CD4-positive, alpha-beta memory T cell (primary cell): ENCODE measurements at places on chromosomes 4 and X. TPM values are rescaled to one million over a fixed set of nuclear protein-coding genes. Genes with fewer than 3 reads are reported as not detected.

DNA sequence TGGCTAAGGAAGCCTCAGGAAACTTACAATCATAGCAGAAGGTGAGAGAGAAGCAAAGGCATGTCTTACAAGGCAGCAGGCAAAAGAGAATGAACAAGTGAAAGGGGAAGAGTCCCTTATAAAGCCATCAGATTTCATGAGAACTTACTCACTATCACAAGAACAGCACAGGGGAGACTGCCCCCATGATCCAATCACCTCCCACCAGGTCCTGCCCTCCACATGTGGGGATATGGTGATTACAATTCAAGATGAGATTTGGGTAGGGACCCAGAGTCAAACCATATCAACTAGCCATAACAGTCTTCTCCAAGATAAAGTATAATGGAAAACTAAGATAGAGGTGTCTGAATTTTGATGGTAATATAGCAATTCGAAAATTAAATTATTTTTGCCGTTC lies 534.3 kb downstream of the ADGRL3 start:
- no peaks in the 10 kb centered on the region for H3K36me3 ChIP-seq
- no peaks in the 10 kb centered on the region for H3K27me3 ChIP-seq
- H3K27ac ChIP-seq, result no peak overlapping the region
- no peaks in the 10 kb centered on the region for H3K4me1 ChIP-seq

SPATA4 gene
- not detected for polyA plus RNA-seq

DNA sequence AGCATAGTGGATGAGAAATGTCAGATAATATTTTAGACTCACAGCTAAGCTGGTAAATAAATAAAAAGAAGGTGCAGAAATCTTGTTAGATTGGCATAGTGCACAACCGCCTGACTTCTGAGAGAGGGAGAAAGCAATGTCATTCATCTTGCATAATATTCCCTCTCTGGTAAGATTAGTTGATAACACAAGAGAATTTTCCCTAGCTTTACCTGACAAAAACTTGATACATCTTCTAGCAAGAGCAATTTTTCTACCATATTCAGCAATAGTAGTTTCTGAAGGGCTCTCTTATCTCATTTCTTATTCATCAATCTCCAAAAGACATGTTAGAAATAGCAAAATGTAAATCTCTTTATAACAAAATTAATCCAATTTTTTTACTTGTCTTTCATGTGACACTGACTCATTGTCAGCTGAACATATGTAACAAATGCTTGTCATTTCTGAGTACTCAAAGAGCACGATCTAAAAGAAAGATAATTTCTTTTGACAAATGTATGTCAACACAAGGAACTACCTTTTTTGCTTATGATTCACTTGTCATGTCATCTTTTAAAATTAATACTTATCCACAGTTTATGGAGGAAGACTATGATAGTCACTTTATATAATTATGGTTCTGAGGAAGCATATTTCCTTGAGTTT lies 240.0 kb downstream of the ARAP2 start:
- no peak overlapping the region for H3K4me3 ChIP-seq
- no peaks in the 10 kb centered on the region for H3K4me1 ChIP-seq
- H3K27ac ChIP-seq, result no peak overlapping the region
- no peaks in the 10 kb centered on the region for H3K36me3 ChIP-seq

DNA sequence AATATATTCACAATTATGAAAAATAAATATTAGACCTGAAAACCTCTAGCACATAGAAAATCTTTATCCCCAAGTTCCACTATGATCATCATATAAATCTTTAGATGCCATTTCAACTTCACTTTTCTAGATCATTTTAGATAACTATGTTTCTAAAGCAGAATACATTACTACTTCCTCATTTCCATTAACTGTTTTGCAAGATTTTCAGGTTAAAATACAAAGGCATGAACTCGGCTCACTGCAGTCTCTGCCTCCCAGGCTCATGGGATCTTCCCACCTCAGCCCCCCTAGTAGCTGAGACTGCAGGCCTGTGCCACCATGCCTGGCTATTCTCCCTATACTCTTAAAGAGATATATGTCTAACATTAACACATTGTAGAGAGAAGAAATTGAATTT lies 1365.9 kb upstream of the AGA start:
- H3K36me3 ChIP-seq, result no peaks in the 10 kb centered on the region
- no peak overlapping the region for H3K27ac ChIP-seq
- no peaks in the 10 kb centered on the region for H3K27me3 ChIP-seq
- no peaks in the 10 kb centered on the region for H3K4me1 ChIP-seq
- no peak overlapping the region for H3K4me3 ChIP-seq
- no peak for DNase-seq

PASD1 gene
- not detected for polyA plus RNA-seq

DNA sequence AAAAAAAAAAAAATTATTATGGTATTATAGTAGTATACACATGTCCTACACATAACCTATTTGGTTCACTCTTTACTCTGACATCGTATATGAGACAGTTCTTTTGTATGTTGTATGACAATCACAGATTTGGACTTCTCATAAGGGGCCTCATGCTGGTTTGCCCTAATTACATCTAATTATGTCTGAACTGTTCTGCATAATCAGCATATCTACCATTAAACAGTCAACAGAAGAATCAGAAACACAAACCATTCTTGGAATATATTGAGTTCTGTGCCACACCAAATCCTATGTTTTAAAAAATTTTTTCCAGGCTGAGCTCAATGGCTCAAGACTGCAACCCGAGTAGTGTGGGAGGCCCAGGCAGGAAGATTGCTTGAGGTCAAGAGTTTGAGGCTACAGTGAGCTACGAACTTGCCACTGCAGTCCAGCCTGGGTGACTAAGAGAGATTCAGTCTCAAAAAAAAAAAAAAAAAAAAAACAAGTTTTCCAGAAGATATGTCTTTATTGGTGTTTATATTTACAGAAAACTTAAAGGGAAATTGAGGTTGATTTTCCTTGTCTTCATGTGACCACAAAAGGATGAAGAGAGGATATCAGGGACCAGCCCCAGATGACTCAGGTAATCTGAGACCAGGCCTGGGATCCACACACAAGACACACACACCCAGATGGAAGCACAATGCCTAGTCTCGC lies 22.2 kb downstream of the TRIM61 start:
- no peaks in the 10 kb centered on the region for H3K27me3 ChIP-seq
- H3K36me3 ChIP-seq, result no peaks in the 10 kb centered on the region
- H3K4me3 ChIP-seq, result no peak overlapping the region
- peaks cover 11% of the 10 kb centered on the region for H3K4me1 ChIP-seq
- DNase-seq, result no peak

DDX53 gene
- polyA plus RNA-seq, result not detected

GRCh38 chr4:128601991-128602695 lies 207.4 kb upstream of the JADE1 start:
- H3K36me3 ChIP-seq, result no peaks in the 10 kb centered on the region
- H3K4me1 ChIP-seq, result no peaks in the 10 kb centered on the region
- no peak for DNase-seq
- H3K27me3 ChIP-seq, result peaks cover 4% of the 10 kb centered on the region

- H3K27ac ChIP-seq, result no peak overlapping the region
- no peak overlapping the region for H3K4me3 ChIP-seq
- DNase-seq, result peak; percentile 7
- H3K4me1 ChIP-seq, result peaks cover 46% of the 10 kb centered on the region
These were observed 56.5 kb downstream of the STAG2 start for GRCh38 chrX:124018023-124018422.

DNA sequence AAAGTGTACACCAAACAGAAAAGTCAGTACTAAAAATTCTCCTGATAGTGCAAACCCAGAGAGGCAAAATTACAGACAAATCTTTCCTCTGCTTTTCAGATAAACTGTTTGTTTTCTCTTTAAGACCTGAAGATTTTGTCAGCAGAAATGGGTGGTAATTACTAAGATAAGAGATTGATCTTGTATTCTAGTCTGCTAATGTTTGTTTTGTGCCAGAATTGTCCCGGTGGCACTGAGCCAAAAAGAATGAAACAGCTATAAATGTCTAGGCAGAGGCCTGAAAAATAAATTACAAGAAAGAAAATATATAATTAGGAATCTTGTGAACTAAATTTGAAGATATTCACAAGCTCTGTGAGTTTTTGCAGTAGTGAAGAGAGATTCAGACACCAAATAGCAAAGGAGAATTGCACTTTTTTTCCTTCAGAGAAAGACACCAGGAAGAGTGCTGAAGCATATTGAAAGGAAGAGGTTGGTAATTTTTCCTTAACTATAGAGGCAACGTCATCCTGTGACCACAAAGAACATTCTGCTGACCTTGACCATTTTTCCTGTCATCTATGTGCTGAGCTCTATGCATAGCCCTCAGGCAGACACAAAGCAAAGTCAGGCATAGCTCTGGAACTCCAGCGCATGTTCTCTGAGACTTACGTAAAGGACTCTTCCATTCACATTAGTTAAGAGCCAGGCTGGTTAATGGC lies 314.5 kb upstream of the RASGEF1B start:
- no peak for DNase-seq
- H3K27me3 ChIP-seq, result no peaks in the 10 kb centered on the region
- no peak overlapping the region for H3K27ac ChIP-seq
- no peaks in the 10 kb centered on the region for H3K36me3 ChIP-seq
- no peak overlapping the region for H3K4me3 ChIP-seq
- no peaks in the 10 kb centered on the region for H3K4me1 ChIP-seq

GRCh38 chr4:8266508-8266907 lies 3.0 kb upstream of the HTRA3 start:
- H3K4me1 ChIP-seq, result no peaks in the 10 kb centered on the region
- no peak overlapping the region for H3K27ac ChIP-seq
- no peak for DNase-seq
- H3K27me3 ChIP-seq, result peaks cover 3% of the 10 kb centered on the region
- no peaks in the 10 kb centered on the region for H3K36me3 ChIP-seq

TENM3 gene
- polyA plus RNA-seq, result not detected

DNA sequence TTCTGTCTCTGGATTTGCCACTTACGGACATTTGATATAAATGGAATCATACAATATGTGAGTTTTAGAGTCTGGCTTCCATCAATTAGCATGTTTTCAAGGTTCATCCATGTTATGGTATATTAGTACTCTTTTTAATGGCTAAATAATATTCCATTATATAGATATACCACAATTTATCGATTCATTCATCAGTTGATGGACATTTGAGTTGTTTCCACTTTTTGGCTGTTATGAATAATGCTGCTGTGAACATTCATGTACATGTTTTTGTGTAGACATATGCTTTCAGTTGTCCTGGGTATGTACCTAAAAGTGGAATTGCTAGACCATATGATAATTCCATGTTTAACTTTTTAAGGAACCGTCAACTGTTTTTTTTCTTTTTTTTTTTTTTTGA lies 61.2 kb upstream of the MND1 start:
- H3K27ac ChIP-seq, result no peak overlapping the region
- DNase-seq, result no peak
- no peaks in the 10 kb centered on the region for H3K4me1 ChIP-seq
- H3K36me3 ChIP-seq, result no peaks in the 10 kb centered on the region
- H3K27me3 ChIP-seq, result no peaks in the 10 kb centered on the region

DNA sequence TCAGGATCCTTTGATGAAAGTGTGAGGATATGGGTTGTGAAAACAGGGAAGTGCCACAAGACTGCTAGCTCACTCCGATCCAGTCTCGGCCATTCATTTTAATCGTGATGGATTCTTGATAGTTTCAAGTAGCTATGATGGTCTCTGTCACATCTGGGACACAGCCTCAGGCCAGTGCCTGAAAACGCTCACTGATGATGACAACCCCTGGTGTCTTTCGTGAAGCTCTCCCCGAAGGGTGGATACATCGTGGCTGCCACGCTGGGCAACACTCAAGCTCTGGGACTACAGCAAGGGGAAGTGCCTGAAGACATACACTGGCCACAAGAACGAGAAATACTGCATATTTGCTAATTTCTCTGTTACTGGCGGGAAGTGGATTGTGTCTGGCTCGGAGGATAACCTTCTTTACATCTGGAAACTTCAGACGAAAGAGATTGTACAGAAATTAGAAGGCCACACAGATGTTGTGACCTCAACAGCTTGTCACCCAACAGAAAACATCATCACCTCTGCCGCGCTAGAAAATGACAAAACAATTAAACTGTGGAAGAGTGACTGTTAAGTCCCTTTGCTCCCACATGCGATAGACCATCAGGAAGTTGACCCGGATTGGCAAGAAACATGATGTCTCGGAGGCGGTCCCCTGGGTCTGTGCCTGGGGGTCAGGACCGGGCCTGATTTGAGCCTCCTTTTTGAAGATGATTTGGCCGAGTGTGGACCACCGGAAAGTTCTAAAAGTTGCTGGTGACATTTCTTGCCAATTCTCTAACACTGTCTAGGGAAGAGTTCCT lies 22.2 kb downstream of the LIAS start:
- no peaks in the 10 kb centered on the region for H3K27me3 ChIP-seq
- H3K4me1 ChIP-seq, result no peaks in the 10 kb centered on the region
- no peak for DNase-seq
- no peak overlapping the region for H3K4me3 ChIP-seq
- H3K36me3 ChIP-seq, result no peaks in the 10 kb centered on the region

DNA sequence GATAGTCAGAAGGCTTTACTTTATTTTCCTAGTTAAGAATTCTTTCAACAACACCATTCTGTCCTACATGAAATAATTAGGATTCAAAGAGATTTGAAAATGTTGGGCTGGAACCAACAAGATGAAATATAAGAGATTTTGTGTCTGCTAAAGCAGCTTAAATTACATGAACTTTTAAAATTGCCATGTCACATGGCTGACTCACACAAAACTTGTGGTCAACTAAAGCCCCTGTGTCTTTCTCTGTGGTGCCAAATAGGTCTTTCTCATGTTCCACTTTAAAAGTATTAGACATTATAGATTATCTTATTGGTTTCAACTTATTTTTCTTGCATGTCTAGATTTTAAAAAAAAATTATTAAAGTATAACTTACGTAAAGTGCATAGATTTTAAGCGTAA lies 60.8 kb upstream of the FHL1 start:
- no peak overlapping the region for H3K4me3 ChIP-seq
- no peak for DNase-seq
- no peaks in the 10 kb centered on the region for H3K4me1 ChIP-seq
- H3K27me3 ChIP-seq, result no peaks in the 10 kb centered on the region
- H3K36me3 ChIP-seq, result no peaks in the 10 kb centered on the region

NEIL3 gene
- 0.10 TPM for polyA plus RNA-seq

DNA sequence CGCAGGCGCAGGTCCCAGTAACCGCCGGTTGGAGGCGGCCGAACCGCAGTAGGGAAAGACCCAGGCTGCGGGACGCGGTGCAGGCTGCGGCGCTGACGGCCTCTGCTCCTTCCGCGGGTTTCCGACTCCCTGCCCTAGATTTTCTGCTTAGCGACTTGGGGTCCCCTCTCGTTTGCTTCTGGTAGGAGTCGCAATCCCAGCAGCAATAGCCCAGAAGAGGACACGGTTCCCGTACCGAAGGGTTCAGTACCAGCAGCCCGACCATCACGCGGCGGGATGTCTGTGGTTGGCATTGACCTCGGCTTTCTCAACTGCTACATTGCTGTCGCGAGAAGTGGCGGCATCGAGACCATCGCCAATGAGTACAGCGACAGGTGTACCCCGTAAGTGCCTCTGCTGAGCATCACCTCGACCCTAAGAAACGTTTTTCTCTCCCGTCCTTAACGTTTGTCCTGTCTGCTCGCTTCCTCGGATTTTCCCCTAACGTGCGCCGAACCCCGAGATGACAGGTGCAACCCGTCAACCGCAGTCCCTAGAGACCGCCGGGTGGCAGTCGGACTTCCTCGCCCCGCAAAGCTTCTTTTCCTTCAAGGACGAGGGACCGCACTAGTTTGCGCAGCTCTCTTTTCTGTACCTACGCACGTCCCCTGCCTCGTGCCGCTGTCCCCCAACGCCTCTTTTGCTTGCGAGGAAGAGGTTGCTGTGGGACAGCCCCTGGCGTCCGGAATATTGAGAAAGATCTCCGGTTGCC lies at the start of gene HSPA4L:
TSS of gene HSPA4L (plus strand) at position 48 of the 751 bp plus-strand sequence. CDS start at position 277, 229 bp downstream.
- DNase-seq, result peak; percentile 33
- peaks cover 16% of the 10 kb centered on the region for H3K27me3 ChIP-seq

RPA4 gene
- not detected for polyA plus RNA-seq

RS1 gene
- polyA plus RNA-seq, result not detected
